Karpas-422 (cell line): ENCODE measurements at places on chromosomes 5 and 9. TPM values are rescaled to one million over a fixed set of nuclear protein-coding genes. Genes with fewer than 3 reads are reported as not detected.

DNA sequence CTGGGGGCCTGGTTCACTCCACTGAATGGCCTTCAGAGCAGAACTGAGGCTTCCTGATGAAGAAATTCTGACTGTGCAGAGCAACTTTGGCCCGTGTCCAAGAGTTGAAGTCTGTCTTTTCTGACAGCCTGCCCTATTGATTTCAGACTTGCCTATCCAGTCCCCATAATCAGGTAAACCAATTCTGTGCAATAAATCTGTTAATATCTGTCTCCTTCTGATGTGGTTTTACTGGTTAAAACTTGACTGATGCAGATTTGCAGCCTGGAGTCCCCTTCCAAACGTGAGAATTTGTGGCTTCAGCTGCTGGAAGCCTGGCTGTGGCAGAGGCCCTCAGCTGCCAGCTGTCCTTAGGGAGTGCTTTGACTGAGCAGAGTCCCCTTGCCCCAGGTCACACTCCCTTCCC, 283.9 kb upstream of the ANKRD55 start:
- DNase-seq: no peak

The FGD3 gene
- total RNA-seq: 9.0 and 24.5 TPM in 2 replicates

DNA sequence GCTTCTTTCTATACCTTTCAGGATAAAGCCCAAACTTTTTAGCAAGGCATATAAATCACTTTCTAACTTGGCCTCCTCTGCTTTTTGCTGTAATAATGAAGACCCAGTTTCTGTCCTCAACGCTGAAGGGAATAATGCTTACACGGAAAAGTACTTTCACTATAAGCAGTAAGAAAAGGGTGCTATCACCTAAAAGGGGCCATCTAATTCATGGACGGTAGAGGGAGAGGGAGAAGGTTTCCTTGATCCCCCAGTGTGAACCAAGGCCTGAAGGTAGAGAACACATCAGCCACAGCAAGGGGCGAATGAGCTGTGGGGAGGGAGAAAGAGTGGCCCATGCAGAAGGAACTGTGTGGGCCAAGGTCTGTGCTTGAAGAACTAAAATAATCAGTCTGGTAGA, 417.7 kb upstream of the CLINT1 start:
- DNase-seq: no peak

The REEP2 gene
- 1.8 and 3.1 TPM in 2 replicates for total RNA-seq

DNA sequence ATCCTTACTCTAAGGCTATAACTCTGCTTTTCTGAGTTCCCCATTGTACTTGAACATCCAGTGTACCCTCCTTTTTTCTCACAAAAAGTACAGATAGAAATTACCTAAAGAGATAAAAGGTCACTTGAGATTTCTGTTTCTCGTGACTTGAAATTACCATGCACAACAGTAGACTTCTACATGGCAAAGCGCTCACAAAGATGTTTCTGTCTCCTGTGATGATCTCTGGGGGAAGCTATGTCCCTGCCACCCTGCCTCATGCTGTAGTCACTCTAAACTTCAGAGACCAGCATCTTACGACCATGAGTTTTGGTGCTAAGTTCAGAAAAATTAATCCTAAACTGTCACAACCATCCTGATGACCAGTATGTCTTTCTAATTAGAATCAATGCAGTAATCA, 36.2 kb downstream of the NFIB start:
- no peak for DNase-seq

DNA sequence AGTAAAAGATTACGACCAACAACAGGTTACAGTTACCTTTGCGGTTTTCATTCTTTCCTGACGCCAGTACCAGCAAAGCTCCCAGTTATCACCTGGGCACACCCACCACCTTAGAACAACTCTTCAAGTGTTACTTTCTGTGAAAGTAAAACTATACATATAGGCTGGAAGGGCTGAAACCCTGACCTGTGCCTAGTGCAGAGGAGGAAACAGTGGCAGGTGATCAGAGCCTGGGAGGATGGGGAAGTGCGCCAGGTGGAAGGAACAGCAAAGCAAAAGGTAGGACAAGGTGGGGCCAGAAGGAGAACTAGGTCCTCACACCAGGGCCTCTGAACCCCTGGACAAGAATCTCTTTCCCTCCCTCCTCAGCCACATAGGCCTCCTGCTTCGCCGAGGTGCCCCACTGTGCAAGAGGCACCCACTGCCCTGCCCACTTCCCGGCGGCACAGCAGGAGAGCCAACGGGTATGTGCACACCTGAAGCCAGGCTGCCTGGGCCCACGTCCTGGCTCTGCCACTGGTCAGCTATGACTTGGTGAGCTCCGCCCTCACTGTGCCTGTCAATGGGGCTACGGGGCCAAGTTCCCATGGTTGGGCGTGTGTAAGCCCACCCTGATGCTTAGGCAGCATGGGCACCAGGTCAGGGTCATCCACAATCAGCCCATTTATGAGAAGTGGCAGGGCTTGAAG, 26.9 kb downstream of the BICD2 start:
- no peak for DNase-seq

The DMRT3 gene
- total RNA-seq: not detected in 2 replicates

The CAVIN4 gene
- total RNA-seq: 0.47 and 0.67 TPM in 2 replicates

The PCDHGA5 gene
- 8.8 and 9.7 TPM in 2 replicates for total RNA-seq

DNA sequence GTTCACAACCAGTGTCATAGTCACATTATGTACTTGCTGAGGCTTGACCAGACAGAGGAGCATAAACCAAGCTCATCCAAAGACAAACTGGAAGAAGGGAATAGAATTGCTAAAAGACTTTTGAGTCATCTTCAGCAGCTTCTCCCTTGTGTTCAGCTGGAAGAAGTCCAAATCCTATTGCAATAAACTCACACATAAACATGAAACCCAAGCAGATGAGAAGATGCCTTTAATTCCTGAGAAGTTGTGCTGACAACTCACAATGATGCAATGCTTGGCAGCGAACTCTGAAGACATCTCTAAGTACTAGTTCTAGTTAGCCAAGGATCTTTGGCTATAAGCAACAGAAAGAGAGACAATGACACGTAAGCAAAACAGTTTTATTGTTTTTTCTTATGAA, 642.1 kb downstream of the KCTD16 start:
- DNase-seq: no peak

DNA sequence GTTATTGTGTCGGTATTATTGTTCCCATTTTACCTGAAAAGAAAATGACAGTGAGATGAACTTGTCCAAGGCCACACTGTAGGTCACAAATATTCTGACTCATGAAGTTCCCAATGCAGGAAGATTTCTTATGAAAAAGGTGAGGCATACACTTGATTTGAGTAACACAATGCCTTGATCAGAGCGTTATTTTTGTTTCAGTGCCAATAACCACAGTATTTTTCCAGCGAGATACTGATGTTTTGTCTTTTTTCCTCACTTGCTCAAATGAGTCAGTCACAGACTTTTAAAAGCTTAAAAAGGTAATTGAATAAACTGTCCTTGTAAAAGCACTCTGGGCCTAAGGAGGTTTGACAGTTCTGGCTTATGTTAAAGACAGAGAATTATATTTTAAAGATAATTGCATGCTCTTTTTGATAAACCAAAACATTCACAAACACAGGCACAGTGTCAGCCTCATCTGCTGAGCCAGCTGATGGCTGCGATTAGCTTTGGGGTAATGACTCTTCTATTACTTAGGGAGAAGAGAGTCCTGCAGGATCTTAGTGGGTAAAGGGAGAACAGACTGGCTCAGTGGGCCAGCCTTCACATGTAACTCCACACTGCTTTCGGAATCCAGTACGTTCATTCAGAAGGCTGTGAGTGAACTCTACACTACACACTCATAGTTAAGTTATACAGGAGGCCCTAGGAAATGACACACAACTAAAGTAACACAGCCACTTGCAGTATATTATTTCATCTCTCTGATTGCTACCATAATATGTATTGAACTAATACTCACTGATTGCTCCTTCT, 165.5 kb upstream of the CD180 start:
- DNase-seq: no peak

The AQP3 gene
- total RNA-seq: not detected in 2 replicates

The OMD gene
- not detected in 2 replicates for total RNA-seq

GRCh38 chr5:42749020-42749419, 7.6 kb upstream of the CCDC152 start:
- no peak for DNase-seq

The ARSI gene
- total RNA-seq: not detected in 2 replicates
